Right ventricle myocardium superior (tissue), 1 donor: ENCODE measurements at places on chromosomes 11 and 22. TPM values are rescaled to one million over a fixed set of nuclear protein-coding genes. Genes with fewer than 3 reads are reported as not detected.

ZFTA gene
- 12.5 TPM for total RNA-seq

- DNase-seq = no peak
Observed at GRCh38 chr22:20576445-20576816, 69.0 kb downstream of the MED15 start.

KDELR3 gene
- total RNA-seq = 3.1 TPM

GRCh38 chr11:135008001-135008405 lies 596.0 kb upstream of the B3GAT1 start:
- no peak for DNase-seq

MRPL23 gene
- total RNA-seq = 99.3 TPM

LRRC56 gene
- 0.13 TPM for total RNA-seq

GRCh38 chr22:32522237-32522636 lies 47.6 kb downstream of the FBXO7 start:
- no peak for DNase-seq

PVALB gene
- total RNA-seq = not detected

MYOD1 gene
- not detected for total RNA-seq

GRCh38 chr11:26127336-26127735 lies 204.6 kb upstream of the ANO3 start:
- no peak for DNase-seq

- DNase-seq = no peak
Observed at GRCh38 chr22:22123118-22123959, 121.2 kb upstream of the VPREB1 start.

- no peak for DNase-seq
Observed at GRCh38 chr11:36069576-36070212, 125.8 kb downstream of the LDLRAD3 start.

SCGB1A1 gene
- not detected for total RNA-seq

- no peak for DNase-seq
Observed at GRCh38 chr11:5366856-5367255, 15.5 kb downstream of the OR51B6 start.

DEUP1 gene
- not detected for total RNA-seq

DSCAML1 gene
- total RNA-seq = 0.83 TPM

DCHS1 gene
- 9.6 TPM for total RNA-seq

GRCh38 chr22:22086501-22087158 lies 104.0 kb upstream of the TOP3B start:
- no peak for DNase-seq

DNA sequence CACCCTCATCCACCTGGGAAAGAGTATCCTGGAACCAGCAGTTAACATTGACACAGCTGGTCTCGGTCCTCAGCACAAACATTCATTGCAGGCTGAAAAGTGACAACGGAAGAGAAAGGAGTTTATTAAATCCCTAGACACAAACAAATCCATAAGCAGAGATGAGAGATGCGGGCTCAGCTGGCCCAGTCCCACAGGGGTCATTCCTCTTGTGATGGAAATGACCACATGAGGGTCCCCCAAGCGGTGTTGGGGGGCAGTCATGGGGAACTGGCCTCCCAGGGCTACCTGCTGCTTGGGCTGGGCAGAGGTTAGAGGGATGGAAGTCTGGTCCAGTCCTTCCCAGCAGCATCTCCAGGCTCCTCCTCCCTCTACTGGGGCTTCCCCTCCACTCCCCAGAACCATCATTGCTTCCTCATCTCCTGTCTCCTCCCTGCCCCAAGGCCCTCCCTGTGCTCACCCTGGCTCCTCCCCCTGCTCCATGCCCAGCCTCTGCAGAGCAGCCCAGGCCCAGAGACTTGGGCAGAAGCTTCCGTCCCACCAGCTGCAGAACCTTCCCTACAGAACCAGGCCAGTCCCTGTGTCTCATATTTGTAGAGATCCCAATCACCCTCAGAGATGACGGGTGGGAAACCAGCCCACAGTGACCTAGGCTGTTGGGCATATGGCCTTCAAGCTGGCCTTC lies 5.4 kb upstream of the IGLL5 start:
- no peak for DNase-seq

- no peak for DNase-seq
Observed at GRCh38 chr11:113261709-113262475, 52.5 kb upstream of the TTC12 start.

OR6M1 gene
- total RNA-seq = not detected

GRCh38 chr11:44561275-44561805 lies 4.1 kb upstream of the CD82 start:
- DNase-seq = no peak

DNA sequence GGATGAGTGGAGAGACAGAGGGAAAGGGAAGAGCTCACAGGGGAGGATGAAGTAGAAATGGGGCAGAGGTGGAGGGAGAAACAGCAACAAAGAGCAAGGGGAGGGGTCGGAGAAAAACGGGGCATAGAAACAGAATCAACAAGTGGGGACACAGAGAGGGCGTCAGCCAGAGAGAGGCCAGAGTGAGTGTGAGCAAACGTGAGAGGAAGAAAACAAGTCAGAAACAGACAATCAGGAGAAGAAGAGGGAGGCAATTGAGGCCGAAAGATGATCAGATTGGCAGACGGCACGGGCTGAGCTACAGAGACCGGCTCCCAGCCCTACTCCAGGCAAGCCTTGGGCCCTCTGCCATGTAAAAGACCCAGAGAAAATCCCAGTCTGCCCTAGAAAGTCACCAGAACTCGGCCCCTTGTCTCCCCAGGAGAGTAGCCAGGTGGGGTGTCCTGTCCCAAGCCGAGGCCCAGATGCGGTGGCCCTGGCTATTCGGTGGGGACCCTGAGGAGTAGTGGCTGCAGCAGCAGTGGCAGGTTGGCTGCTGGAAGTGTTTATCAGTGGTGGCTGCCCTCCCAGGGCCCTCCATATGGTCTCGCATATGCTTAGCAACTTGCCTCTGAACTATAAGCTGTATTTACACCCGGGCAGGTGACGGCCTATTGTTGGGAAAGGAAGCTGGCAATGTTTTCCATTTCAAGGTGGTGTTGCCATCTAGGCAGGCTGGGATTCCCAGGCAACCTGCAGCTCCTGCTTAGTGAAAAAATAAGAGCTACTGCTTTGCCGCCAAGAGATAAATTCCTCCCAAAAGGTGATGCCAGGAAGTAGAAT lies 14.8 kb upstream of the TSPAN18 start:
- DNase-seq = no peak

DNA sequence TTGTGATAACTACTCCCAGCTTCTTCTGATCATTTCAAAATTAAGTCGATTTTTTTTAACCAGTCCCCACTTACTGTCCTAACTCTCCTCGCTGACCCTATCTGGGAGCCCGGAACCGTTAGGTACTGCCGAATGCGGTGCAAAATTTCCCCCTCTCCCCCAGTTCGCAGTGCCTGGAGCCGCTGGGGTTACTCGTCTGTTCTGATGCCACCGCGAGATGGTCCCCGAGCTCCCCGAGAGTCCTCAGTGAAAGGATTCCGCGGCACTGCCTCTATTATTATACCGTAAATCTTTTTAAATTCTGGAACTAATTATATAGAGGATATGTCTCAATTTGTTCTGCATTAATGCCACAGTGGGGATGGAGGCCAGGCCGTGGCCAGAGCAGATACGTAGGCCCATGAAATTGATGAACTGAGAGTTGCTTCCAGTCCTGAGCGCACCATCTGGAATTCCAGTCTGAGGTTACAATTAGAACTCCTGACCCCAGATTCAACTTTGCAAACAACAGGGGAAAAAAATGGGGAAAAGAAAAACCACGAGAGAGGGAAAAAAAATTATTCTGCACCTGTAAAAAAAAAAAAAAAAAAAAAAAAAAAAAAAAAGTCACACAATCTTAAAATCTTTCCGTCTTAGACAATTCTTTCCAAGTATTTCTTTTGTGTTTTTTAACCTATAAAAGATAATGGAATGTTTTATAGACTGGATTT lies 4.3 kb upstream of the WT1 start:
- no peak for DNase-seq

DNA sequence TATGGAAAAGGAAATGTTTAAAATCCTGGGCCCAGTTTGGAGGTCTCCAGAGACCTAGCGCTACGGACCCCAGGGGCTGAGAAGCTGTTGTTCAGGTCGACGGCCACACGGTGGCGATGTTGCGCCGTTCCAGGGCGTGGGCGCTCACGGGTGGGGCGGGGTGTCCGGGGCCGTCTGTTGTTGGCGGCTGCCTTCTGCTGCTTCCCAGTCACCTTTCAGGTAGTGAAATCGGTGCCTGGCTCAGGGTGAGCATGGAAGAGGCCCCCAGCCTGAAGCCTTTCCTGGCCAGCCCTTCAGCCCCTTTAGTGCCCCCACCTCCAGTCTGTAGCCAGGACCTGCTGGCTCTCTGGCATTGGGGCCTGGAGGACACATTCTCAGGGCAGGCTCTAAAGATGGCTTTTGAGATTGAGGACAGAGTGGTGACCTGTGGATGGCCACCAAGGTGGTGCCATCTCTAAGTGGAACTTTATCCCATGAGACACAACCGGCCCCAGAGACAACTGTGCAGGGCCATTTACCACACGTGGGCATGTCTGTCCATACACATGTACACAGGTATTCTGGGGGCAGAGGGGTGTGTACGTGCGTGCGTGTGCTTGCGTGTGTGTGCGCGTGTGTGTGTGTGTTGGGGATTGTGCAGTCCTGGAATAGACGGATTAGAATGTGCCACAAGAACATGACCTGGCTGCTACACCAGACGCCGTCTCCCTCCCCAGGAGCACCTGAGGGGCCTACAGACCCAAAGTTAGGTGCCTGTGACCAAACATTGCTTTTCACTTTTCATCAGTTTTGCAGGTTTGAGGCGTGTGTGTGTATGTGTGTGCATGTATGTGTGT lies 53.8 kb downstream of the ST14 start:
- DNase-seq = peak; percentile 83

GRCh38 chr11:83611600-83611999 lies 325.4 kb upstream of the CCDC90B start:
- DNase-seq = no peak

DNA sequence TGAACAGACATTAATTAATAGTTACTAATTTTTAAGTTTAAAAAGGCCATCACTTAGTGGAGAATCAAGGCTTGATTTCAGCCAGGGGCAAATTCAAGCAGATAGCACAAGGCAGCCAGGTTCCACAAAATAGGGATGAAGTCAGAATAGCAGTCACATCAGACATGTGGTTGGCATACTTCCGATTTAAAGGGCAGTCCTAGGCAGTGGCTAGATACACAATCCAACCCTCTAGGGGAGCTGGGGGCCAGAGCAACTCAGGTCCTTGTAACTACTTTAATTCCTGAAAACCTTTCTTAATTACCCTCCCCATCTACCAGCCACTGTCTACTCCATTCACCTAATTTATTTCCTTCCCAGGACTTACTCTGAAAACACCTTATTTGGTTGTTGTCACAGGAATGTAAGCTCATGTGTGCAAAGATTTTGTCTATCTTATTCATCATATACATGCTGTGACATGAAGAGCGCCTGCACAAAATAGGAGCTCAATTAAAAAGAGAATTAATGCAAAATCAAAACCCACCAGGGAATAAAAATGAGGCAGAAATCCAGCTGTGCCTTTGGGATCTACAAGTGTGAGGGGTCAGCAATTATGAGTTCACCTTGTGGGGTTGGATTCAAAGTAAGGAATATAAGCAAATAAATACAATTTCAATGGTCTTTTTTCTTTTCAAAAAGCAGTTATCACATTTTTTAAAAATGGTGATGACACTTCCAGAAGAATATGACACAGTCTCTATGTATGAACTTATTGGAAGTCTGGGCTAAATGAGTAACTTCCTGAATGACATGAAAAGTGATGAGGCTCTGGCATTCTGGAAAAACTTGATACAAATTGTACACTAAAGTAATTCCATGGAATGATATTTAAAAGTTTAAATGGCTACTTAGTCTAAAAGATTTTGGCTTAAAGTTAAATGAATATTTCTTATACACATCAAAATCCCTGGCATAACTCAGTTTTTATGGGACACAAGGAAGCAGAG lies 53.8 kb downstream of the COPB1 start:
- DNase-seq = no peak

KIRREL3 gene
- total RNA-seq = 0.08 TPM

- peak; percentile 78 for DNase-seq
Observed at GRCh38 chr11:73184953-73185671, 33.0 kb upstream of the P2RY2 start.

GRCh38 chr22:46706060-46706459 lies 32.0 kb downstream of the CERK start:
- no peak for DNase-seq

TMEM86A gene
- 4.3 TPM for total RNA-seq

DNA sequence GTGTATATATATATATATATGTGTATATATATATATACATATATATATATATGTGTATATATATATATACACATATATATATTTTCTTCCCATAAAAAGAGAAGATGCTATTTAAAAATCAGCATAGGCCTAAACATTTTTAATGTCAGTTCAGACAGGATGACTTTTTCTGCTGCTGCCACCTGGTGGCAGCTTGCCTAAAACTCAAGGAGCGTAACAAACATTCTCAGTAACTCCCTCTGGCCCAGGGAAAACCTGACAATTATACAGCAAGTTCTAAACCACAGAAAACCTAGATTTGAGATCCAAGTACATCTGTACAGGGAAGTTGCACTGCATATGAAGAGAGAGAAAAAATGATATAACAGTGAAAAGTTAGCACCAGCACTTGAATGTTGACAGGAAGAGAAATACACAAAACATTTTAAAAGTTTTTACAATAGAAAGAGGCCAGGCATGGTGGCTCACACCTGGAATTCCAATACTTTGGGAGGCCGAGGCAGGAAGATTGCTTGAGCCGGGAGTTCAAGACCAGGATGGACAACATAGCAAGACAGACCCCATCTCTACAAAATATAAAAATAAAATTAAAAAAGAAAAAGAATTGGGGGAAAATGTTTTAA lies 16.6 kb downstream of the OR8A1 start:
- DNase-seq = peak; percentile 72

FREY1 gene
- not detected for total RNA-seq
